ENCODE measurements at places on chromosomes 1 and 21.

DNA sequence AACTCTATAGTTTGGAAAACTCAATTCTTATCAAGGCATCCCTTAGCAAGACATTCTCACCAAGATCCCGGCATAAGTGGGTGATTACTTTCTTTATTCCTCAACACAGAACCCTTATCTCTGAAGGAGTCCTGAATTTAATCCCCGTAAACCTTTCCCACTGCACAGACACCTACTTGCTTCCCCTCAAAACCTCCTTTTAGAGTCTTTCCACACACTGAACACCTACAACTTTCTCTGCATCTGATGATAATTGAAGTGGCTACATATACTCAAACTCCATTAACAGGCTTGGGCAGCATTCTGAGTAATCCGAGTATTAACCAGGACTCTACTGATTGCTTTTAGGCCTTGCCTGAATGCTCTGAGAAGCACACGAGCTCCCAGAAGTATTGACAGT is 23.5 kb downstream of the PALMD start:
- DNase-seq: no peak

DNA sequence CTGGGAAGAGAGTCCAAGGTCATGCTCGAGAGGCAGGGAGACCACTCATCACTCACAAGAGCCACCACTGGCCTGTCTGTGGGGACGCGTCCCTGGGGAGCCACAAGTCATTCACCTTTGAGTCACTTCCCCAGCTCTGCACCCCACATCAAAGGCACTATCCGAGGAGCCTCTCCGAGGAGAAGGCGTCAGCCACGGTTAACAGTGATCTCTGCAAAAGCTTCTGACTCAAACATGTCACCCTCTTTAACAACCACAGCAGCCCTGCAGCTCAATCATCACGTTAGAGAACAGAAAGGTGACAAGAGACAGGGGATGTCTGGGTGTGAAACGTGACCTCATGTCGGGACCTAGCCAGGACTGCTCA is 9.0 kb downstream of the LRRC47 start:
- no peak for DNase-seq

GRCh38 chr1:206878456-206878855 is 13.0 kb downstream of the IL20 start:
- no peak for DNase-seq

DNA sequence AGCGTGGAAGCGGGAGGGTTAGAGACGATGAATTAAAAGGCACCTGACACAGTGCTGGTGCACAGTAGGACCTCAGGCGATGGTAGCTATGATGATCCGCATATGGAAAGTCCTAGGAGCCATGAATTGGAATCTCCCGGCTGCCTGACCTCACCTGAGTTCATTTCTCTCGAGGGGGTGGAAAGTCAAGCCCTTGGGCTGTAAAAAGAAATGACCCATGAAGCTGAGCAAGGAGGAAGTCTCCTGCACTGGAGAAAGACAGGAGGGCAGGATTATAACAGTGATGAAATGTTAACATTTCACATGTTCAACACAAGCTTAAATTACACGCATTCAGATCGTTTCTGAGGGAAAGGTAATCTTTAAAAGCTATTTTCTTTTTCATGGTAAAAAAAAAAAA is 481.2 kb downstream of the MATN1 start:
- DNase-seq: no peak

DNA sequence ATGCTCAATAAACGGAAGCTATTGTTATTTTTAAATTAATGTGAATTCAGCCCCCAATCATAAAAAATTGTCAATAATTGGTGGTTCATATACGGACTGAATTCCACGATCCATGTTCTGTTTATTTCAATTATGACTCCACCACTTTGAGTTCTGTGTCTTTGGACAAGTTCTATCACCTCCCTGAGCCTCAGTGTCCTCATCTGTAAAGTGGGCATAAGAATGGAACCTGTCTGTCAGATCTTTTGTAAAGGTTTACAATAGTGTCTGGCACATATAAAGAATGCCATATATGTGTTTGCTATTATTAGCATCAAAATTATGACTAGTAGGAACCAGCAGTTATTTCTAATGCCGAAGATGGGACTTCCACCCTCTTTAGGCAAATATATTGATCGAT is 183.3 kb downstream of the KAZN start:
- no peak for DNase-seq

DNA sequence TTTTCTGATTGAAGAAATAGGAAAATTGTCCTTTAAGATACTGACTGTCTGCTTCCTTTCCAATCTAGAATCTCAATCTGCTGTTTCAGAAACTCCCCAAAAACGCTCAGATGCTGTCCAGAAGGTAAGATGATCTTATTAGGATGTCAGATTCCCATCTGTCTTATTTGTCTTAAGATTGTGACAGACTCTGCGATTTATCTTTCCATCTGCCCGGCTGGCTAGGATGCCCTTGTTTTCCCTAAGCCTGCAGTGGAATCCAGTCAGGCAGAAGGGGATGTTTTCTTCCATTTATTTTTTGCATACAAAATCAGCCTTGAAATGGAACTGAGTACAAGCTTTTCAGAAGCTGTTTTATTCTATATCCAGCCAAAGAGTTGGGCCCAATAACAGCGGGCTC is 96.5 kb downstream of the FMN2 start:
- DNase-seq: no peak

DNA sequence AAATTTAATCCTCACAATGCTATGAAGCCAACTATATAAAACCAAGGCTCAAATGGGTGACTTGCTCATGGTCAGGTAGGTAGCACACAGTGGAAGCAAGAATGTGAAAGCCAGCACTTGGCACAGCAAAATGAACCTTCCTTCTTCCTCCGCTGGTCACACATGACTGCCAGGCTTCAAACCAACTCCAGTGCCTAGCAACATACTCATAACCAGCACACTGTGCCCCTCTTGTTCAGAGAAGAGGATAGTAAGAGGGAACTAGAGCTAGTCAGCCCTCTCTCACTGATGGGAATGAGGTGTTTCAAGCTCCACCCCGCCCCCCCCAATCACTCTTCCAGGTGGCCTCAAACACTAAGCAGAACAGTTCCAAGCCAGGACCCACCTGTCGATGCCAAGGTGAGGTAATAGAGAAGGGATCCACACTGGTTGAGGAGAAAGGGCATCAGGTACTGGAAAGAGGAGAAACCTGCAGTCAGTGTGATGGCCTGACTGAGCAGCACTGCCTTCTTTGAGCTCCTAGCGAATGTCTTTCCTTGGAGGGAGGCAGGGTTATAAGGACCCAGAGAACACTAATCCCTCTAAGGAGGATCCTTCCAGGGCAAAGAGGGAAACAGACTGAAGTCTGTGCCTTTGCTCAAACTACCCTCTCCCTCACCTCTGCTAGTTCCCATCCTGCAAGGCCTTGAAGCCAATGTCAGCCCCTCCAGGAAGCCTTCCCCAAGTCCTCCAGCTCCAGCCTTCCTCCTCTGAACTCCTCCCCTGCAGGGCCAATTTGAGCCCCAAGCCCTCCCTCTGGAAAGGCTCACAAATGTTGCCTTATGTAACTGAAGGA is 1.2 kb downstream of the TMEM234 start:
- DNase-seq: no peak

DNA sequence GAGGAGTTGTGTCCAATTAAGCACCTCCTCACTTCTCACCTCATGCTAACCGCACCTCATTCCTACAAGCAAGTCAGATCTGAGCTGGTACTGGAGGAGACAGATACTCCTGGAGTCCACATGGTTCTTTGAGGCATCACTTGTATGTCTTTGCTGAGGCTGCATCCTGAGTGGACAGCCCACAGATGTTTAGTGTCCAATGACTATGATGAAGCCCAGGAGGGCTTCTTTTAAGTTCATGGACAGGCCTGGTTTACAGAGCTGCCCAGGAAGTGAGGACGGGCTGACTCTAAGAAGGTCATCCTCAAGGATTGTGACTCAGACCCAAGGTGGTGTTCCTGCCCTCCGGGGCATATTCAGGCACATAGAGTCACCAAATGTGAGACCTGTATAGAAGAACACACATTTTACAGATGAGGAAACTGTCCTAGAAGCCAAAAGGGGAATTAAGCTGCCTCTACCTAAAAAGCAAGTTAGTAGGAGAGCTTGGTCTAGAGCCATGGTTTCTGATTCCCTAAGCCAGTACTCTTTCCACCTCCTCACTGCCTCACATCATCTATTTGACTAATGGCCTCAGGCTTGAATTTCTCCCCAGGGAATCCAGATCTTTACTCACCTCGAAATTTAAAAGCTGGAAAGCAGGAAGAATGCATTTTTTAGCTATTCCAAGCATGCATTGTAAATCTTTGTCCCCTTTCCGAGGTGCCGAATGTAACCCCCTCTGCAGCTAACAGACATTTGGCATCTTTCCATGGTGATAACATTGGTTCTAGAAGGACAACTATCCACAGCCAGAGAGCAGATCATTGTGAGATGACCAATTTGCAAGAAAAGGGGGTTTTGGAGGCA is 228.1 kb downstream of the OMA1 start:
- DNase-seq: no peak

GRCh38 chr1:65206836-65207235 is 58.8 kb downstream of the AK4 start:
- no peak for DNase-seq

DNA sequence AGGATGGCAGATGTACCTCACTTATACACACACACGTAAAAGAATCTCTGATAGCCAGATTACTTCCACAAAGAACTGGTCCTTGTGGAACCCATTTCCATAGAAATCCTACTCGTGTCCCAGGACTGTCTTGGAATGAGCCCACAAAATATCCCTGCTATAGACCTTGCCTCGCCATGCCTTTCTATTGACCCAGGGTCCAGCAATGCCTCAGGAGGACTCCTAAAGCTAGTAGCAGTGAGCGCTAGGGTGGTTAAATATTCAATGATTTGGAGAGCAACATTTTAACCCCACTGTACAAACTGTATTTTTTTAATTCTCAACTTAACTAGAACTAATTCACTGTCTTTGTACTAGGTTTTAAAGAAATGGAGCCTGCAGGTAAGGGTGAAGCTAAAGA is 26.9 kb downstream of the OR10J5 start:
- DNase-seq: no peak

DNA sequence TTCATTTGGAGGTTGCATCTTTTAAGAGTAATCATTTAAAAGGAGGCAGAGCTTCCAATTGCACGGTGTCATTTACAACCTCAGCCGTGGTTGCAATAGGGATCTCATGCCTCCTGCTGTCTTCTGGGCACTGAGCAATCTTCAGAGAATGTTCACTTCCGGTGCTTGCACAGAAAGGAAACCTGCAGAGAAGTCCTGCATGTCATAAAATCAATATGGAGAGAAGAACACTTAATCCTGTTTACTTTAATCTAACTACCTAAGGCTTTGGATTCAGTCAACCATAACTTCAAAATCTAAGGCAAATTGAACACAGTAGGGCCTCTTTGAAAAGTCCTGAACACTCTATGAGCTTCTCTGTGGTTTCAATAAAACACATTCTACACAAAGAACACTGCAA is 11.3 kb upstream of the MAP10 start:
- no peak for DNase-seq

DNA sequence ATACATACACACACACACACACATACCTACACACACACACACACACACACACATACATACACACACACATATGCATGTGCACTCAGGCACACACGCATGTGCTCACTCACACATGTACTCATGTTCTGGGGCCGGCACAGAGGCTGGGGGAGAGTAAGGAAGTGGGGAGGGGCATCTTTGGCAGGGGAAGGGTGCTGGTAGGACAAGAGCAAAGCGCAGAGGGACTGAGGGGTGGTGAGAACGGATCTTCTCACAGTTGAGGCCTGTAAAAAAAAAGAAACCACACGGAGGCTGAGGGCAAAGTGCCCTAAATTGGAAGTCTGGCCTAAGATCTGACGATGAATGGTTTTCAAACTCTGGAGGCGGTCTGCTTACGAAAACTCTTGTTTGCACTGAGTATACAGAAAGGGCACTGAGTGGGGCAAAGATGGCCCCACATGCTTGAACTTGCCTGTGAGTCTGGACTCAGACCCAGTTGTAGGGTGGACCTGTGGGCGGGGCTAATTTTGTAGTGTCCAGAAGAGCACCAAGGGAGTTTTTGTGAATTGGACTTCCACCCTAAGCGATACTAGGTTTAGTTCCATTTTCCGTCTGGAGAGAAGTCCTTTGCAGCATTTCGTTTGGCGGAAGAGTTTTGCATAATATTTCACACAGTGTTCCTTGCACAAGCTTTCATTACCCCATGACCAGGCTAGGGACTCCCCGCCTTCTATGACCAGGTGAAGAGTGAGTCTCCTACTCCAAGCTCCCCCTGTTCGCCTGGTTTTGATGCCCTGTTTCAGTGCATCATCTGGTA is 79.3 kb upstream of the LYST start:
- no peak for DNase-seq

DNA sequence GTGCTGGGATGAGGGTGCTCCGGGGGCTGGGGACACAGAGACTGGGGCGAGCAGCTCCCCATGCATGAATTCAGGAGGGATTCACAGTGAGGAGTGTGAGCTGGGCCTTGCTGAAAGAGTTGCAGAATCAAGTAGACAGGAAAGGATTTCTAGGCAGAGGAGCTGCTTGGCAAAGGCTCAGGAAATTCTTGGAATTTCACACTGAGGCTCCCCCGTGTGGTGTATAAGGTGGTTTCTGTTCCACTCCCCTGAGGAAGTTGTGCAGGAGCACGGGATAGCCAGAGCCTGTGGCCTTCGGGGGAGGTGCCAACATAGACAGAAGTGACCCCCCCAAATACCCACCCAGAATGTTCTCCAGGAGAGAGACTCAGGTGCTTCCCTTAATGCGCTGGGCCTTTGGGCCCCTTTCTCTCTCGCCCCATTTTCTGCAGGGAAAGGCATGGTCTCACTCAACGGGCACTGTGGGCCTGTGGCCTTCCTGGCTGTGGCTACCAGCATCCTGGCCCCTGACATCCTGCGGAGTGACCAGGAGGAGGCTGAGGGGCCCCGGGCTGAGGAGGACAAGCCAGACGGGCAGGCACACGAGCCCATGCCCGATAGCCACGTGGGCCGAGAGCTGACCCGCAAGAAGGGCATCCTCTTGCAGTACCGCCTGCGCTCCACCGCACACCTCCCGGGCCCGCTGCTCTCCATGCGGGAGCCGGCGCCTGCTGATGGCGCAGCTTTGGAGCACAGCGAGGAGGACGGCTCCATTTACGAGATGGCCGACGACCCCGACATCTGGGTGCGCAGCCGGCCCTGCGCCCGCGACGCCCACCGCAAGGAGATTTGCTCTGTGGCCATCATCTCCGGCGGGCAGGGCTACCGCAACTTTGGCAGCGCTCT is 58.5 kb upstream of the ACTL8 start:
- DNase-seq: peak; percentile 59

DNA sequence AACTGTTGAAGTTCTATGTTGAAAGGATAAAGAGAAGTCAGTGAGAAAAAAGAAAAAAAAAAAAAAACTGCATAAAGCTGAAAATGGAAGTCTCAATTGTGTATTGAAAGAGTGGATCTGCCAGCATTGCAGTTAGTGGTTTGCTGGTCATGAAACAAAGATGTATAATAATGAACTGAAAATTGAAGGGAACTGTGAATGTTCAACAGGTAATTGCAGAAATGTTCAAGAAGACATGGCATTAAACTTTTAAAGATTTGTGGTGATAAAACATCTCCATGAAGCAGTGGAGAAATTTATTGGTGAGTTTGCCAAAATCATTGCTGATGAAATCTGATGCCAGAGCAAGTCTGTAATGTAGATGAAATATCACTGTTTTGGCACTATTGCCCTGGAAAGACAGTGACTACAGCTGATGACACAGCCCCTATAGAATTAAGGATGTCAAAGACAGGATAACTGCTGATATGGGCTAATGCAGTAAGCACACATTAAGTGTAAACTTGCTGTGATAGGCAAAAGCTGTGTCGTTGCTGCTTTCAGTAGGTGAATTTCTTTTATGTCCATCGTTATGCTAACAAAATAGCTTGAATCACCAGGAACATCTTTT is 71.0 kb downstream of the RD3 start:
- DNase-seq: no peak

GRCh38 chr1:160675641-160676410 is 29.0 kb upstream of the SLAMF1 start:
- peak; percentile 83 for DNase-seq
